Myocyte (in vitro differentiated cells): ENCODE measurements at places on chromosomes 11 and 22. TPM values are rescaled to one million over a fixed set of nuclear protein-coding genes. Genes with fewer than 3 reads are reported as not detected.

Gene KCNK4
- total RNA-seq: not detected in 2 replicates

Gene CNGA4
- total RNA-seq: 0.10 TPM in 1 of 2 replicates, not detected in the other

- no peak for DNase-seq
Observed at GRCh38 chr11:2409126-2409525, 8.6 kb downstream of the TSSC4 start.

- DNase-seq: no peak
Observed at GRCh38 chr11:133715602-133716001, 129.7 kb downstream of the SPATA19 start.

DNA sequence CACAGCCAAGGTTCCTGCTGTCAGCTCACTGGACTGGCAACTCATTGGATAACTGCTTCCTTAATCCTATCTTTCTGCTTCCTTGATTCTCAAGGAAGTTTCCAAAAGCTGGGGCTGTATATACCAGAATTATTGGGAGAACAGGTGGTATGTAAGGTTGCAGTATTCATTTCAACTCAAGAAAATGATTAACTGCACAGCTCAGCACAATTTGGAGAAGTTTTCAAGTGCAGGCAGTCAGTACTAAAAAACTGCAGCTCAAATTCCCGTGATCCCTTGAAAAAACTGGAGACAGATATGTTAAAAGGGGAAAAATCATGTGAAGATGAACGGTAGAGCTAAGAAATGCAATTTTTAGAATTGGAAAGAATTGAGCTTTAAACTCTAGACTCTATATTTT is 44.4 kb downstream of the GRM5 start:
- DNase-seq: no peak

GRCh38 chr11:47857485-47857884 is 9.3 kb upstream of the NUP160 start:
- no peak for DNase-seq

DNA sequence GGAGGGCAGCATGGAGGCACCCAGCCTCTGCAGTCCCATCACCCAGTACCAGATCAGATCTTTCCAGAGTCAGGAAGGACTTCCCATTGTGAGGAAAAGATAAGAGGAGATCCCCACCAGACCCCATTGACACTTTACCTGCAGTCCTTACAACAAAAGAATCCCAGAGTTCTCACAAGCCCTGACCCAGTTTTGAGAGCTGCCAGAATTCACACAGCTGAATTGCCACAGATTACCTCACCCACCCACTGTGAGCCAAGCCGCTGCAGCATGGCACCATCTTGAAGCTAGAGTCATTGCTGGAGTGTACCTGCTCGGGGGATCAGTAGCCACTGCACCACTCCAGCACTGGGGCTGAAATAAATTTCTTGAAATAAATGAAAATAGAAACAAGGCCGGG is 91.8 kb upstream of the UBASH3B start:
- no peak for DNase-seq

GRCh38 chr11:19576054-19576453 is 136.6 kb upstream of the NAV2 start:
- no peak for DNase-seq
